ENCODE measurements at places on chromosomes 13 and 19.
A peak's percentile ranks its signal among the peaks of the same experiment; 100 is the strongest.

DNA sequence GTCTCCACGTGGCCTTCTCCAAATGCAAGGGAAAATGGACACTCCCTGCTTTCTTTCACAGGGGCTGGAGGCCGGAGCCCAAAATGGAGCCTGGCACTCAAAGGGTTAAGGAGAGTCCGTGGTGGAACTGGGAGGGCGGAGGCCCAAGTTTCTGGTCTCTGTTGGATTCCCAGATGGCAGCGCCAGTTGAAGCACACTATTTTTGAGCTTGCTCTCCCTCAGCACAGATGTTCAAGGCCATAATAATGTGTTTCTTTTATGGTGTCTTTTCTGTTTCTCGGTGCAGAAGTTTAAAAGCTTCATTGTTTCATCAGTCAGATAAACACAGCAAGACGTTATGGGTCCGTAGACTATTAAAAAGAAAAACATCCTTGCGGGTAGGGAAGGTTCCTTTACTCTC lies 67.6 kb downstream of the TNFRSF19 start:
- no peak for DNase-seq

DNA sequence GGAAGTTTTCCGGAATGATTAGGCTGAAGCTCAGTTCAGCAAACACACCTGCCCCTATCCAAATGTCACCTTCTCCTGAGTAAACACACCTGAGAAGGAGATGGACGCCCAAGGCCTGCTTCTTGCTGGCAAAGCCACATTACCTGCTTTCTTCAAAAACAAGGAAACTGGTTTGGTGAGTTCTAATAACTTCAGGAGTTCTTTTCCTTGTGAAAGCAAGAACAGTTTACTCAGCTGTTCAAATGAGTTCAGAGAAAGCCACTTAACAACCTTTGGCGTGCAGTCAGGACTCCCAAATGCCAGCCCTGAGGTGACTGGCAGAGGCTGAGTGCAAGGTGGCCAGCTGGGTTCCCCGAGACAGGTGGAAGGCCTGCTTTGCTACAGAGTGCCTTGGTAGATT lies 160.5 kb downstream of the STK24 start:
- no peak for DNase-seq

DNA sequence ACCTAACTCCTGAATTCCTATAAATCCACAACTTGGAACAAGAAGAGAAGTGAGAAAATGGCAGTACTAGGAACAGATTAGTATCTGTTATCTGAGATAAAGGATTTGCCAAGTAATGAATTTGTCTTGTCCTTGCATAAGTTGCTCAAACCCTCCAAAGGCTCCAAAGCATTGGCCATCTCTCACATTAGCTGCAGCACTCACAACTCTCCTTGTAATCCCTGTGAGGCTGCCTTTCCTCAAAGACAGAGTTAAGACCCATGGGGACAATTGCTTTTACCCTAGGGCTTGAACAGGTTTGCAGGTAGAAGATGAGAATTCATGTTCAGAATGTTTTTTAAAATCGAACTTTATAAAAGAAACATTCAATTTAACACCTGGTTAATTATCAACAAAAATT lies 1702.2 kb downstream of the EFNB2 start:
- DNase-seq, result no peak

GRCh38 chr19:52734893-52735661 lies at the start of gene ZNF611:
TSS of gene ZNF611 (minus strand) at chr19:52735044. CDS start at chr19:52715894, 19,150 bp downstream.
- DNase-seq, result peak; percentile 97

DNA sequence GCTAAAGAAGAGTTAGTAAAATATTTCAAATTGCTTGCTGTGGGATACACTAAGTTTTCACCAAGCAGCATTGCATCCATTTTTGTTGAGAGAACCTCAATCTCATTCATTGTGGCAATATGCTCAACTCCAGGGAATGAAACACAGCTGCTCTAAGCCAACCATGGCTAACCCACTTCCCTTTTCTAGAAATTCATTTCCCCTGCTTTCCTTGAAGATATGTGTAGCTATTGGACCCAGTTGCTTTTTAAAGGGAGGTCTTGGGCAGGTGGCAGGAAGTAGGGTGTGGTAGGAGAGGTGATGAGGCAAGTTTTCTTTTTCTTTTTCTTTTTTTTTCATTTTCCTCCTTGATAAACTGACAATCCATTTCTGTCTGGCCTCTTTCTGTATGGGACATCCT lies 452.2 kb downstream of the FGF14 start:
- DNase-seq, result no peak
